ENCODE measurements at places on chromosomes 2 and 18.

DNA sequence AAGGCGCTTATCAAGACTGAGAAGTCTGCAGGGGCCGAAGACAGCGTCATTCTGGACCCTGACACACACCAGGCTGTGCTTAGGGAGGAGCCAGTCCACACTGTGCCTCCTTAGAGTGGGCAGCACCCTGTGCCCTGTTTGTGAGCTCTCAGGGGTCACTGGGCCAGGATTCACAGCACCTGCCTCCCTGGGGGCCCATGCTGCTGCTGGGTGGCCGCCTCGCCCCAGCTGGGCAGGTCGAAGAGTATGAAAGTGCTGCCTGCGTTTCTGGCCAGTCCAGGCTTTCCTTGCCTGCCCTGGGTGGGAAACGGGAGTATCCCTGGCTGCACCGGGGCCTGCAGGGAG, 15.4 kb upstream of the GPR55 start:
- no peak for DNase-seq

DNA sequence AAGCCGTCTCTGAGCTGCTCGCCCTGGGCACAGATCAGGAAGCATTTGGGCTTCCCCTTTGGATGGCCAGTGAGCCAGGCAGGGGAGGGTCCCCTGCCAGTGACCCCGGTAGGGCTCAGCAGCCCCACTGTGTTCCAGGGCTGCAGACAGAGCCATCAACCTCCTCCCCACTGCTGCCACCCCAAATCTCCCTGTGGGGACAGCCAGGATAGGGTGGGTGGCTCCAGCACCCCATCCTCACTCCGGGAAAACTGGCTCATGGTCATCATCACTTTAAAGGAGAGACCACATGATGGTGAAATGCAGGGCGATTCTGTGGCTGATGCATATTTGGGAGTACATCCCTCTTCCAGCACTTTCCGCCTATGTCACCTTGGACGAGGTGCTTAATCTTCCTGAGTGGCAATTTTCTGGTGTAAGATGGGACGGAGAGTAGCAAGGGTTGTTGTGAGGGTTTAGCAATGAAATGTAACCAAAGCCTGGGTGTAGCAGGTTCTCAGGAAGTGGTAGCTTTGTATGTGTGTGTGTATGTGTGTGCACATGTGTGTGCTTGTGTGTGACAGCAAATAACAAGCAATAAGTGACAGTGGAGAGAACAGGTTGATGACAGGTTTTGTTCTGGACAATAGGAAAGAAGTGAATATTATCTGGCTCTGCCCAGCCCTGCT, 61.8 kb downstream of the ACAA2 start:
- DNase-seq, result no peak

- no peak for DNase-seq
Observed at GRCh38 chr2:236991874-236992273, 93.8 kb upstream of the COPS8 start.

DNA sequence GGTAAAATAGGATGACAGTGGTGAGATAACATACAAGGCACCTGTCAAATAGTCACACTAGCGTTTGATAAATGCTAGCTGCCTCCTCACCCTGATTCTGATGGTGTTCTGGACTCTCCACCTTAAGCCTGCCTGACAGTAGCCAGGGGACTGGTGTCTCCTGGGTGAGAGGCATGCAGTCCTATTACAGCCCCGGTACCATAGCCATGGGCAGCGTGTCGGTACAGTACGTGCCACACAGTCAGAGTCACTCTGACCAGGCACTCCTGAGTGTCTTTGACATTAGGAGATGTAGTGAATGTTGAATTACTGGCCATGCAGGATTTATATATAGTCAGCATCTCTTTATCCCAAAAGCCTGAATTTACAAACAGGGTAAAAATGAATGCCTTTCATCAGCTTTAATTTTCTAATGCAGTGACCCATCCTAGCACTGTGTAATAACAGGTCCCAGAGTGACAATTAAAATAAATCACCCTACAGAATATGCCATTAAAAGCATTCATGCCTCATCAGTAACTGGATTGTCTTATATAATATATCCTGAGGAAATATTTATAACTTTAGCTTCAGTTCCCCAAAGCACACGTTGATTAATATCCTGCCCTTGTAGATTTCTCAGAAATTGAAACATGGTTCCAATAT, 760.3 kb upstream of the SOX11 start:
- DNase-seq, result peak; percentile 24

DNA sequence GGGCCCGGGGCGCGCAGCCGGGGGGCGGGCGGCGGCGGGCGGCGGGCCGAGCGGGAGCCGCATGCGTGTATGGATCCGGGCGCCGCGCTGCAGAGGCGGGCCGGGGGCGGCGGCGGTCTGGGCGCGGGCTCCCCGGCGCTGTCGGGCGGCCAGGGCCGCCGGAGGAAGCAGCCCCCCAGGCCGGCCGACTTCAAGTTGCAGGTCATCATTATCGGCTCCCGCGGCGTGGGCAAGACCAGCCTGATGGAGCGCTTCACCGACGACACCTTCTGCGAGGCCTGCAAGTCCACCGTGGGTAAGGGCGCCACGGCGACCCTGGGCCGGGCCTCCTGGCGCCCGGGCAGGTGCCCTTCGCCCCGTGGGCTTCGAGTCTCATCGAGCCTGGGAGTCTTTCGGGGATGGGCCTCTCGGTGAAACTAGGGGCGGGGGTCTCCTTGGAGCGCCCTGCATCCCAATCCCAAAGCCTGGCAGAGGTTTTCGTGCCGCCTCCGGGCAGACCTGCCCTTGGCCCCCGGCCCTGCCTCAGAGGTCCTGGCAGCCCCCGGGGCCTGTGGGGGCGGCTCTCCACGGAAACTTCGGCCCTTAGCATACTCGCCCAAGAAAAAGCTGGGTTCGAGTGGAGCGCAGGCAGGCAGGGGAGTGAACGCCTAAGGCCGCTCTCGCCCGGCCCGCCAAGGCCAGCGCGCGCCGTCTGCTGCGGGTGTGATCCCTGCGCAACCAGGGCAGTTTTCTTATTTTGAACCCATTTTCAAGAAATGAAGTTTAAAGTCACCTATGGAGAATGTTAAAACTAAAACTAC, 622 bp downstream of the RAB12 start:
- no peak for DNase-seq

DNA sequence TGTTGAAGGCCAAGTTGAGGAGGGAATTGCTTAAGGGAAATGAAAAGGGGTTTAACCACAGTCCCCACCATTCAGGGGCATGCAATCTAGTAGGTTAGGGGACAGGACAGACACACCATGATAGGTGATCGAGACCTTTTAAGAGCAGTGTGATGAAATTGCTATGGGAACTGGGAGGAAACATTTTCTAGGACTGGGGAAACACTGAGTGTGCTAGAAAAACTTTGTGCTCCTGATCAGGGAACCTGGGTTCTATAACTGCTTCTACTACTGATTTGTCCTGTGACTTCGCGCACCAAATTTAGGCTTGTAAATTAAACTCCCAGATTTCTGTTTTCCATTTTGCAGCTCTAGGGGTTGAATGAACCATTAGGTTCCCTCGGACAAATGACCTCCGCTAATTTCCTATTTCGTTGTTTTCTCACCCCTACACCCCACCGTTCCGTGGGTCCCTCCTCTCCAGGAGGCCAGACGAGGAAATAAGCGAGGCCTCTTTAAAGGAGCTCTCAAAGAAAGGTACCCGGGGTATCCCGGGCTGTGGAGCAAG, 371 bp upstream of the LCLAT1 start:
- no peak for DNase-seq

- peak; percentile 34 for DNase-seq
Observed at GRCh38 chr18:33573193-33573592, 4.8 kb upstream of the ASXL3 start.

- DNase-seq, result no peak
Observed at GRCh38 chr2:9288233-9288632, 81.6 kb downstream of the ASAP2 start.

GRCh38 chr2:11767779-11768178, 21.3 kb downstream of the LPIN1 start:
- DNase-seq, result no peak

GRCh38 chr18:79851950-79852349, 54.2 kb downstream of the KCNG2 start:
- DNase-seq, result no peak

GRCh38 chr2:109531896-109532727, 81.7 kb downstream of the SEPTIN10 start:
- DNase-seq, result no peak

DNA sequence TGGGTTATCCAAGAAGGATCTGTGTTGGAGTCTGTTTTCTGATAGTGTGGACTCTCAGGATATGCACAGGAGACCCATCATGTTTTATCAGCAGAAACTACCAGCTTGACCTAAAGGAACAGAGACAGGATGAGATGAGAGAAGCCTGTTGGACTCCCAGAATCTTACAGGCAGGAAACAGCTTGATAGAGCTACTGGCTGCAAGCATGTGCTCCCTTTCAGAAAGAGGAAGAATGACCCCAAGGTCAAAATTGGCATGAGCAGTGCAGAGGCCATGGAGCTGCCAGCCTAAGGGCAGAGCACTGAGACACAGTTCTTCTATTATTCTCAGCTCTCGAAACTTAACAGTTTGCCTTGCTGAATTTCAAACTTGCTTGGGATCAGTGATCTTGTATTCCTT, 135.2 kb upstream of the NFATC1 start:
- no peak for DNase-seq

- no peak for DNase-seq
Observed at GRCh38 chr2:208065476-208065875, 40.1 kb upstream of the PLEKHM3 start.

DNA sequence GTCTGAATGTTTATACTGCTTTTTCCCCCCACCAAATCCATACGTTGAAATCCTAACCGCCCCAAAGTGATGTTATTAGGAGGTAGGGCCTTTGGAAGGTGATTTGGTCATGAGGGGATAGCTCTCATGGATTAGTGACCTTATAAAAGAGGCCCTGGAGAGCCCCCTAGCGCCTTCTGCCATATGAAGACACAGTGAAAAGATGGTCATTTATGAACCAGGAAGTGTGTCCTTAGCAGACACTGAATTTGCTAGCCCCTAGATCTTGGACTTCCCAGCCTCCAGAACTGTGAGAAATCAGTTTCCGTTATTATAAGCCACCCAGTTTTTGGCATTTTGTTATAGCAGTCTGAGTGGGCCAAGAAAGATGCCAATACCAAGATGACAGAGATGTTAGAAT, 7.2 kb upstream of the TSN start:
- DNase-seq, result no peak

DNA sequence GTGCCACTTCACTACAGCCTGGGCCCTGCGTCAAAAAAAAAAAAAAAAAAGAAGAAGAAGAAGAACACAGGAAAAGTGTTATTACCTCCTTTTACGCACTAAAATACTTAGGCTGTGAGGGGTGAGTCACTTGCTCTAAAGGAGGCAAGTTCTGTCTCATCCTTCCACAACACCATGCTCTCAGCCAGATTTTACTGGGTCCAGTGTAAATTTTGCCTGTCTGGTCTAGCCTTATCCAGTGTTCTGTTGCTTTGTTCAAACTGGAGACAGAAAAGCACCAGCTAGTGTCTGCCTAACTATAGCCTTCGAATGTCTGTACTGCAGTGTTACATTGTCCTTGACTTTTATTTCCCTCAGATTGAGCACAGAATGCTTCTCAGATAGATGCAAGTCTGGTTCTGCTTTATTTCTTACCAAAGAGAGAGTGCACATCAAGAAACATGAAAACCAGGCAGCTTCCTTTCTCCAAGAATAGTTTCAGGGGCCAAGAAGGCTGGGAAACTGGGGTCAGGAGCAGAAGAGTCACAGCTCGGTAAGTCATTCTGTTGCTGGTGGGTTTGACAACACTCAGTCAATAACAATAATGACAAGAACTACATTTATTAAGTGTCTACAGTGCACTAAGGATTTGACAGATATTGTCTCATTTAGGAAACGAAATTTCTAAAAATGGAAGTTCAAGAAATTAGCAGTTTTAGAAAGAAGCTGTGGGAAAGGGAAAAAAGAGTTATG, 3.1 kb upstream of the MSGN1 start:
- no peak for DNase-seq

DNA sequence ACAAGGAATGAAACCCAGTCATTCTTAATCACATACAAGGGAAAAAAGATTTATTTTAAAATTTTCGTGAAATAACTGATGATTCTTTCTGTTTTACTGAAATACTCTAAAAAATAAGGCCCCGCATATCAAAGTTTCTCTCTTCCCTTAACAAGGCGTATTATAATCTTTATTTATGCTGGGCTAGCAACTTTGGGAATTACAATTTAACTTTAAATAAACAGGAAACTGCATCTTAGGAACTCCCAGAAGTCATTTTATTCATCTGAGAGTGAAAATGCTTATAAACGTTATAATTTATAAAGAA, 166.7 kb downstream of the TCF4 start:
- DNase-seq, result no peak

GRCh38 chr2:232628466-232629128, 4.8 kb upstream of the EFHD1 start:
- no peak for DNase-seq

DNA sequence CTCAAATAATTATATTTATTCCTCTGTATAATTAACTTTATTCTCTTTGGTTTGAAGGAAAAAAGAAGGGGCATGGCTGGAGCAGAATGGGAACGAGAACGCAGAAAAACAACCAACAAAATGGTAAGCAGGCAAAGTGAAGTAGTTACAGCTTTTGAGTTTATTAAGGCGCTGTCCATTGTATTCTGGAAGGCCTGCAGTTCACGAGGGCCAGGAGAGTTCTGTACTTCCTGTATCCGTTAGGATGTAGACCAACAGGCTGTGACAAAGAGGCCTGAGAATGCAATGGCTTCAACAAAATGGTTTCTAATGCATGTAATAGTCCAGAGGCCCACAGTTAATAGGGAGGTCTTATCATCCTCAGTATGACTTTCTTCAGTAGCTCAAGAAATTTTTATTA, 32.5 kb upstream of the SP100 start:
- DNase-seq, result no peak

DNA sequence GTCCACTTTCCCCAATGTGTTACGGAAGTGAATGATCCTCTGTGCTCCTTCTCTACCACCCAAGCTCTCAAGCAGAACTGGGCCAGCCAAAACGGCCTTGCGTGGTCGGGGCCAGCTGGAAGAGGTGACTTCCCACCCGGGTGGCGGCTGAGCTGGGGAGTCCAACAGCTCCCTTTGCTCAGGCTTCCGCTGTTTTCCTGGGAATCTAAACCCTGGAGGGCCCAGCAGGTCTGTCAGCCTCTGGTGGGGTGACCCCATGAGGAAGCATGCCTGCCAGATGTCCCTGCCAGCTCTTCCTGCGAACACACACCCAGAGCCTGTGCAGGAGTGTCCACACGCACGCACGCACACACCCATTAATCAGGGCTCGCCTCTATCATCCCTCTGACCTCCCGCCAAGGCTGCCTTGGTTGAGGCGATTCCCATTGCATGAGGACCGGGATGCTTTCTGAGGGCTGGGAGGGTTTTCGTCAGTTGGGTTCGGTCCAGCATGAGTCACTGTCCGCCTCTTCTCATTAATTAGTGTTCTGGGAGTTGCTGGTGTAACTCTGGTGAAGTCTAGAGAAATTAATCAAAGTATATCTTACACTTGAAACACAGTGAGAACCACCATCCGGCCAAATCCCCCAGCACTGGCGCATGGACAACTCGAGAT, 90.6 kb downstream of the TWIST2 start:
- DNase-seq, result no peak

- no peak for DNase-seq
Observed at GRCh38 chr2:238433941-238434845, 7.5 kb downstream of the ASB1 start.

- DNase-seq, result no peak
Observed at GRCh38 chr18:73503326-73503725, 635.5 kb upstream of the NETO1 start.
